ENCODE measurements at places on chromosomes 1 and 21. TPM values are rescaled to one million over a fixed set of nuclear protein-coding genes. Genes with fewer than 3 reads are reported as not detected.

DNA sequence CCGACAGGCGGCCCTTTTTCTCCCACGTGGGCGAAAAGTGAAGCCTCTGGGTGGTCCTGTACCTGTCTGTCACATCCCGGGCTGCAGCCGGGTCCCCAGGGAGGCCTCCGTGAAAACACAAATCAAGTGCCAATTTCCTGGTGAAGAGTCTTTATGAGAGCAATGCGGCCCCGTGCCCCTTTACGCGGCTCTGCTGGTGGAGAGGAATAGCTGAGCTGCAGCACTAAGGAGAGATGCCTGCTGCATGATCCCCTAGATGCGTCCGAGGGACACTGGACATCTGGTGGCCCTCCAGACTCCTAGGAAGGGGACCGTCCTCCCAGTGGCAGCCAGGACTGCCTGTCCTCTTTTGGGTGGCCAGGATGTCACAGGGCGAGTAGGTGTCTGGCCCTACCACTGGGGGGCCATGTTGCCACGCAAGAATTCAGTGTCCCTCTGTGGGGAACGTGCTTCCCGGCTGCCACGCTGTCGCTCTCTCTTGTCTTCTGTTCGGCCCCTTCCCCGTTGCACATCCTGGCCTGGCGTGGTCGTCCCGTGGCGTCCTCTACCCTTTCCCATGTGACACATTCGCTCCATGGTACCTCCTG lies 38.7 kb downstream of the COL18A1 start:
- peaks cover 13% of the 10 kb centered on the region for H3K27me3 ChIP-seq
- peaks cover 9% of the 10 kb centered on the region for H3K4me1 ChIP-seq
- no peak overlapping the region for H3K4me3 ChIP-seq
- no peaks in the 10 kb centered on the region for H3K36me3 ChIP-seq
- DNase-seq = no peak

DNA sequence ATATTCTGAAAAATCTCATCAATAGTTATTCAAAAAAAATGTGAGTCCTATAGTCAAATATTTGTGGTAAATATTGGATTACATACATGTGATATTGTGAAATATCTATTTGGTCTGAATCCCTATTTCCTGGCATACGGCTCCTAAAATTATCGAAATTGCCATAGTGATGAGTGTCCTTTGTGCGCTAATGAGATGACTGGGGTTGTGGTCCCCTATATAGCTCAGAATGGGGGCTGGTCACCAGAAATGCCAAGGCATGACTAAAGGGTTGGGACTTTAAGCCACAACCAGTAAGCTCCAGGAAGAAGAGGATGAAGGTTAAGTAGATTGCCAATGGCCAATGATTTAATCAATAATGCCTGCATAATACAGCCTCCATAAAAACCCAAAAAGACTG lies 610.2 kb upstream of the CHRM3 start:
- H3K27me3 ChIP-seq = no peaks in the 10 kb centered on the region
- H3K36me3 ChIP-seq = no peaks in the 10 kb centered on the region
- DNase-seq = no peak
- H3K4me1 ChIP-seq = no peaks in the 10 kb centered on the region
- H3K4me3 ChIP-seq = no peak overlapping the region

- H3K27ac ChIP-seq = no peak overlapping the region
- peak; percentile 17 for DNase-seq
- H3K27me3 ChIP-seq = peaks cover 16% of the 10 kb centered on the region
- no peaks in the 10 kb centered on the region for H3K36me3 ChIP-seq
Observed at GRCh38 chr1:17485281-17485680, 45.8 kb upstream of the RCC2 start.

- no peak overlapping the region for H3K4me3 ChIP-seq
- no peaks in the 10 kb centered on the region for H3K27me3 ChIP-seq
- H3K27ac ChIP-seq = no peak overlapping the region
- no peak for DNase-seq
- no peaks in the 10 kb centered on the region for H3K36me3 ChIP-seq
Observed at GRCh38 chr1:60759291-60759690, 323.1 kb upstream of the NFIA start.

- no peak overlapping the region for H3K27ac ChIP-seq
- peaks cover 2% of the 10 kb centered on the region for H3K27me3 ChIP-seq
- H3K4me1 ChIP-seq = no peaks in the 10 kb centered on the region
- no peaks in the 10 kb centered on the region for H3K36me3 ChIP-seq
- no peak for DNase-seq
- no peak overlapping the region for H3K4me3 ChIP-seq
Observed at GRCh38 chr1:11708554-11709350, 17.2 kb downstream of the DRAXIN start.

GRCh38 chr1:217270101-217270500 lies 360.8 kb downstream of the GPATCH2 start:
- no peak overlapping the region for H3K27ac ChIP-seq
- DNase-seq = no peak
- no peaks in the 10 kb centered on the region for H3K27me3 ChIP-seq
- no peak overlapping the region for H3K4me3 ChIP-seq
- H3K36me3 ChIP-seq = no peaks in the 10 kb centered on the region

DNA sequence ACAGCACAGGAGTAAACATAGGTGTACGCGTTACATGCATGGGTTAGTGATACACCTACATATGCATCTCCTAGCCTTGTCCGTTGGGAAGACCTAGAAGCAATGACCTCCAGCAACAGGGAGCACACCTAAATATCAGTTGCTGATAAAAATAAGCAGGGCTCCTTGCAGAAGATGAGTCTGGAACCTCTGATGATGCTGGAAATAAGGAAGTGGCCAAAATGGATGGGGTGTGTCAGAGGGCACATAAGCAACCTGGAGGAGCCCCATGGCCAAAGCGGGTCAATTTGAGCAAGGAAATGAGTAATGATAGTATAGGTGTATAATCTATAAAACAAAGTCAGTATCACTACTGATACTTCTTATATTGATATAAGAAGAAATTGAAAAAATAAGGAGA lies 13.7 kb downstream of the ADARB1 start:
- peaks cover 80% of the 10 kb centered on the region for H3K4me1 ChIP-seq
- H3K27me3 ChIP-seq = no peaks in the 10 kb centered on the region
- H3K27ac ChIP-seq = peak overlapping the region; percentile 64
- H3K4me3 ChIP-seq = no peak overlapping the region
- peaks cover 2% of the 10 kb centered on the region for H3K36me3 ChIP-seq

- no peaks in the 10 kb centered on the region for H3K4me1 ChIP-seq
- peaks cover 13% of the 10 kb centered on the region for H3K27me3 ChIP-seq
- no peak overlapping the region for H3K4me3 ChIP-seq
- no peak overlapping the region for H3K27ac ChIP-seq
- DNase-seq = no peak
Observed at GRCh38 chr1:115630342-115630741, 11.4 kb upstream of the VANGL1 start.

- peaks cover 3% of the 10 kb centered on the region for H3K4me1 ChIP-seq
- peaks cover 8% of the 10 kb centered on the region for H3K36me3 ChIP-seq
- no peak overlapping the region for H3K27ac ChIP-seq
- no peak overlapping the region for H3K4me3 ChIP-seq
Observed at GRCh38 chr1:61344696-61345095, 262.3 kb downstream of the NFIA start.

DNA sequence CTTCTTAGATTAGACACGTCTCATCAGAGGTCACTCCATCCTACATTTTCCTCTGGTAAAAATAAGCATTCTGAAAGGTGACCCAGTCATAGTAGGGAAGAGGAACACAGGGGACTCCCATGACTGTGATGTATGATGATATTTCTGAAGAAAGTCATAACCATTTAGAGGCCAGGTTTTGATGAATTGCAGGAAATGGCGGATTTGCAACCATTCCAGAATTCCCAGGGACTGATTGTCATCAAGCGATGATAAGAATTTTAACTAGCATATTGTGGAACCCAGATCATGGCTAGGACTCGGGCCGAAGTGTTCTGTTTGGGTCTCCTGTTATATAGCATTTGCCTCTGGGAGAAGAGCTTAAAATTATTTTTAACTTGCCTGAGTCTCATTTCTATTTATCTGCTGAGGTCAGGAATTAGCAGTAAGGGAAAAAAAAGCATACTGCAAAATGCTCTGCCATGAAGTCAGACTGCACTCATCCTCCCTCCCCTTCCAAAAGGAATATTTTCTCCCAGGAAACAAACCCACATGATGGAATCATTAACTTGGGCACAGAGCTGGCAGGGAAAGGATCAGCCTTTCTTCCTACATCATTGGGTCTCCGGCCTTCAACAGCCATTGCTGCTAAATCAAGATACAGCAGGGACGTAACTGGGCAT lies 286.7 kb downstream of the HLX start:
- no peak for DNase-seq
- H3K36me3 ChIP-seq = no peaks in the 10 kb centered on the region
- H3K27ac ChIP-seq = no peak overlapping the region
- no peak overlapping the region for H3K4me3 ChIP-seq
- peaks cover 8% of the 10 kb centered on the region for H3K27me3 ChIP-seq
- no peaks in the 10 kb centered on the region for H3K4me1 ChIP-seq

- no peak for DNase-seq
- no peaks in the 10 kb centered on the region for H3K4me1 ChIP-seq
- H3K36me3 ChIP-seq = peaks cover 48% of the 10 kb centered on the region
- no peak overlapping the region for H3K4me3 ChIP-seq
- H3K27ac ChIP-seq = no peak overlapping the region
Observed at GRCh38 chr21:36415375-36415774, 30.2 kb downstream of the CHAF1B start.

- H3K4me1 ChIP-seq = no peaks in the 10 kb centered on the region
- H3K27me3 ChIP-seq = no peaks in the 10 kb centered on the region
- no peak overlapping the region for H3K27ac ChIP-seq
- H3K36me3 ChIP-seq = peaks cover 2% of the 10 kb centered on the region
- DNase-seq = no peak
Observed at GRCh38 chr1:85612704-85613361, 32.3 kb downstream of the CCN1 start.

KRTAP11-1 gene
- total RNA-seq = not detected

GPA33 gene
- 1.9 TPM for total RNA-seq

LCE3E gene
- total RNA-seq = not detected

COL9A2 gene
- 11.7 TPM for total RNA-seq

WNT3A gene
- not detected for total RNA-seq

NECAP2 gene
- total RNA-seq = 76.4 TPM

FCRL2 gene
- not detected for total RNA-seq

PGBD5 gene
- 0.02 TPM for total RNA-seq

LTN1 gene
- total RNA-seq = 26.7 TPM

Measured in activated CD4-positive, alpha-beta memory T cell treated with anti-CD3 and anti-CD28 coated beads for 36 hours (primary cell).